ENCODE measurements at places on chromosomes 5 and 9.

- DNase-seq, result no peak
These were observed 33.5 kb upstream of the STXBP1 start for GRCh38 chr9:127578627-127578951.

DNA sequence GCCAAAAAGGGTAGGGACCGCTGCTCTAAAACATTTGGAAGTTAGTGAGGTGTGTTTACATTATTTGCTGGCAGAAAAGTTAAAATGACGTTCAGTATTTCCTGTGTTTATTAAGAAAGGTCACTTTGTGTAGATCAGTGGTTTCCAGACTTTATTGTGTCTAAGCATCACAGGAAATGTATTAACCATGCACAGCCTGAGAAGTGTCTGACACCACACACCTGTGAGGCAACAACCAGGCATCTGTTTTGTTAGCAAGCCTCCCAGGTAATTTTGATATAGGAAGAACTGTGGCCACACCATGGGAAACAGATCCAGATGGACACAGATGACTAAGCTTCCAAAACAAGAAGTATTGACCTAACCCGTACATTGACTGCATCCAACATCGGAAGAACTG lies 12.0 kb downstream of the TTC1 start:
- DNase-seq, result no peak

- no peak for DNase-seq
These were observed 8.5 kb downstream of the LCN9 start for GRCh38 chr9:135671591-135672041.

DNA sequence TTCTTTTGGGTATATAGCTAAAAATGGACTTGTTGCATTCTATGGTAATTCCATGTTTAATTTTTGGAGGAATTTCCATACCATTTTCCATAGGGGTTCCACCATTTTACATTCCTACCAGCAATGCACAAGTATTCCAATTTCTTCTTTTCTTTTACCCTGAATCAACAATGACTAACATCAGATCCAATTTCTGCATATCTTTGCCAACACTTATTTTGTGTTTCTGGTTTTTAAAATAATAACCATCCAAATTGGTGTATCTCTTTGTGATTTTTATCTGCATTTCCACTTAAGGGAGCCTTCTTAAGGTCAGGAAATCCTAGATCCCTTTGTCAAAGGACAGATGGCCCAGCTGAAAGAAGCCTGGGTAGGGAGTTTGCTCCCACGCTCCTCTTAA lies 29.5 kb upstream of the SMU1 start:
- DNase-seq, result no peak

DNA sequence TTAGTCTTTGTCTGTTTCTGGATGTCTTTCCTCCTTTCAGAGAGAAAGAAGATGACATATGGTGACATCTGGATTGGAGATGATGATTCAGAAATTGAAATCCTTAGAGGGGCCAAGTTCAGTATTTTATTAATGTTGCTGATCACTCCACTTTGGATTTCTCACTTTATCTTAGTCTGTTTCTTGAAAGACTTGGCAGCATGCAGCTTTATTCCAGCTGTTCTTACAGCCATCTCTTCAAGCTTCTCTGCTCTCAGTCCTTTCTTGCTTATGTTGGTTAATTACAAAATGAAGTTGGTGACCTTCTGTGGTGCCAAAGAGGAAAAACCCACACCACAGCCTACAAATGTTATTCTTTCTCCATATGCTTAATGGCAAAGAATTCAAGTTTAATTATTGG lies 62.1 kb downstream of the SNCAIP start:
- no peak for DNase-seq

- no peak for DNase-seq
These were observed 269.2 kb downstream of the NR3C1 start for GRCh38 chr5:143134269-143134668.
